ENCODE measurements at places on chromosomes 16 and 17.
A peak's percentile ranks its signal among the peaks of the same experiment; 100 is the strongest.

GRCh38 chr16:83270061-83270460 lies 537.7 kb upstream of the HSBP1 start:
- no peak for DNase-seq

DNA sequence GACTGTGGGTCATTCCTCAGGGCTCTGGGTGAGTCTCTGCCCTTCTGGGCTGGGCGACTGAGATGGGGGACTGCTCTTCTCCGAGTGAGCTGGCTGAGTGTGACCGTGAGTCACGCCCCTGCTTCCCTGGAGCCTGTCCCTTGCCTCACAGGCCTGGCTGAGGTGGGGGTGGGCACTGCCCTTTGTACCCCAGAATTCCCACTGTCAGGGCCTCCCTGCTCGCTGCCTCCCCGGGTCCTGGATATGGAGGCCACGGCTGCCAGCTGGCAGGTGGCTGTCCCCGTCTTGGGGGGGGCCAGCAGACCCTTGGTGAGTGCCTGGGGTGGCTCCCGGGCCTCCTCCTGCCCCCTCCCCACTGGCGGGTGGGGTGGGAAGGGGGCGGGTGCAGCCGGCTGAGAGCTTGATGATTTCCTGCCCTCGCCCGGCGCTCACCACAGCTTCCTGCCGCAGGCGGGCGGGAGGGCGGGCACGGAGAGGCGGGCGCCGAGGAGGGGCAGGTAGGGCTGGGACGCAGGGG lies at the start of gene LAT:
Gene LAT, plus strand, starts transcription at position 434 of the 517 bp plus-strand sequence. CDS start 366 bp downstream, outside the sequence.
- no peak for DNase-seq

DNA sequence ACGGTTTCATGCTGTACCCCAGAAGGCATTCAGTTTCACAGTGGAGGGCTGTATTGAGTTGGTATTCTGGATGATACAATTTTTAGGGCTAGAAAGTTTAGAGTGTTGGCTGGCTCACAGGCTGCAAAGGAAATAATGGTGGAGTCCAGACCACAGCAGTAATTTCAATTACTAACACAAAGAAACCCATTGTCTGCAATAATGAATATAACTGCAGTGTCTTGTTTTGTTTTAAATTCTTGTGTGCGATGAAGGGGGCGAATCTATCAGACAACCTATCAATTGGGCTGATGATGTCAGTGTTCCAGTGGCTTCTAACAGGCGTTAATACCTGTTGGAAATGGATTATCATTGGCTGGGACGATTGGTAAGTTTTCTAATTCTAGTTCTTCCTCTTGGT lies 1.5 kb downstream of the SP2 start:
- DNase-seq: no peak

DNA sequence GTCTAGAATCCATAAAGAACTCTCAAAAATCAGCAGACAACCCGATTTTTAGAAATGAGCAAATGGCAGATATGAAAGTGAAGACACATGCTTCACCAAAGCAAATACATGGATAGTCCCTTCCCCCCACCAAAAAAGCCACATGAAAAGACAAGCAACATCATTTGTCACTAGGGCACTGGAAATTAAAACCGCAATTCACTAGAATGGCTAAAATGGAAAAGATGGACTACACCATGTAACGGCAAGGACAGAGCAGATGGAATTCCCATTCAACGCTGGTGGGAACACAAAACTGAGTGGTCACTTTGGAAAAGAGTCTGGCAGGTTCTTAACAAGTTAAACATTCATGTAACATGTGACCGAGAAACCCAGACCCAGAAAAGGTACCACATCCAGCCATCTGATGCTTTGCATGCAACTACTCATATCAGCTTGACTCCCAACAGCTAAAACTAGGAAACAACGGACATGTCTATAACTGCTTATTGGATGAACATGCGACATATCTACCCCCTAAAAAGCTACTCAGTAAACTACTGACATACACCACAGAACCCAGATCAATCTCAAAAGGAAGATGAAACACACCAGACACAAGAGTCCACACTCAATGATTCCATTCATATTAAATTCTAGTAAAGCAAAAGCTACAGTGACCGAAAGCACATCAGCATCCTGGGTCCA lies 132.6 kb downstream of the ZNF778 start:
- DNase-seq: no peak

DNA sequence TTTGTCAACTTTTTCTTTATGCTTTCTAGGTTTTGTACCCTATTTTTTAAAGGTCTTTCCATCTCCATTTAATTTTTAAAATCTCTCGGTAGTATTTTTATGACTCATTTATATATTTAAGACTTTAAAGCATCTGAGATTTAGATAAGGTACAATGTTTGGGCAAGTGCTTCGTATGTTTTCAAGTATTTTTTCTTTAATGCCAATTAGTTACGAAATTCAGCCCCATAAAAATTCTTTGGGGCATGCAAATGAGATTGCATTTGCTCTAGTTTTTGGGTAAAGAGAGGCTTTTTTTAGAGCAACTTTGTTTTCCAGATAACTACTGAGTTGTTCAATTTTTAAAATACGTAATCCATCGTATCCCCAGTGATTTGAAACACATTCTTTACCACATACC lies 65.3 kb upstream of the CRHR1 start:
- DNase-seq: no peak

DNA sequence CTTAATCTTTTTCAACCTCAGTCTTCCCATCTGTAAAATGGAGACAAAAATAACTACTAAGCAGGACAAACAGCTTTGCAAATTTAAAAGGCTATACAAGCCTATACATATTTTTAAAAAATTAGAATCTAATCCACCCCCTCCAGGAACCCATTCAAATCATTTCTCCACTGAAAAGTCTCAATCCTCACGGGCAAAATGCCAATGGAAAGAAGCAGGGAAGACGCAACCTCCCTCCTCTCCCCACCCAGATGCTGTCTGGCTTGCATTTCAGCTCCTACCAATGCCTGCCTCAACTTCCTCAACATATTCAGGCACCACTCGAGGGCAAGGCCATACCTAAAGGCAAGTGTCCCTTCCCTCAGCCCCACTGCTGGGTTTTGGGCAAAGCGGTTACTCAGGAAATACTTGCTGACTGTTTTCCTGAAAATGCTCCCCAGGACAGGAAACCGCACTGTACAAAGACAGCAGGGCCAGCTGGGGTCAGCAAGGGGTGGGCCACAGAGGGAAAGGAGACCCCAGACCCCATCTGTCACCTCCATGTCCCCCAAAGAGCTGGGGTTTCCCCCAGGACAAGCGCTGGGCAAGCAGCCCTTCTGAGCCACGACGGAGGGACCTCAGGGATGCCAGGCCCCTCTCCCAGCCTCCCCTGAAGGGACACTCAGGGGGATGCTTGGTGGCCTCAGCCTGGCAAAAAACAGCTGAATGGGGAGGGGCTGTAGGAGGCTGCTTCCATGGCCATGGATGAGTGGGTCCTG lies 47.7 kb upstream of the DOC2B start:
- DNase-seq: no peak

DNA sequence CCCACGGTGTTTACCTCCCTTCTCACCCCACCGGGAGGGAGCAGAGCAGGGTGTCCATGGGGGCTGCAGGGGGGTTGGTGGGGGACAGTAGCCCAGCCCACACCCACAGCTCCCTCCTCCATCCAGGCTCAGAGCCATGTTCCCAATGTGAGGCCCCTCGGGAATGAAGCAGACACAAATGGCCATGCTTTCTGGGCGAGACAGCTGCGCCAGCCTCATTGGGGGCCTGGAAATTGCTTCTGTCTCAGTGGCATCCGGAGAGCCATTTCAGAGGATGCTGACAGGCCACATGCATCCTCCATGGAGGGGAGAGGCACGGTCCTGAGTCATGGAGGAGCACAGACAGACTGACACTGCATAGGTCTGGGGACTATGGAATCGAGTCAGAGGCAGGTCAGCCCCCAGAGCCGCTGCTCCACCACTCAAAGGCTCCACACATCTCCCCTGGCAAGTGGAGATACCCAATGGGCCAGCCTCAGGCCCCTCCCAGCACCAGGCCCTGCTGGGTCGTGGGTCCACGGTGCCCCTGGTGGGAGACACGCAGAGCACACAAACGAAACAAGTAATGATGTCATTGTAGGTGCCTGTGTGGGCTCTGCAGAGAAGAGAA lies 59.6 kb upstream of the ENPP7 start:
- no peak for DNase-seq

DNA sequence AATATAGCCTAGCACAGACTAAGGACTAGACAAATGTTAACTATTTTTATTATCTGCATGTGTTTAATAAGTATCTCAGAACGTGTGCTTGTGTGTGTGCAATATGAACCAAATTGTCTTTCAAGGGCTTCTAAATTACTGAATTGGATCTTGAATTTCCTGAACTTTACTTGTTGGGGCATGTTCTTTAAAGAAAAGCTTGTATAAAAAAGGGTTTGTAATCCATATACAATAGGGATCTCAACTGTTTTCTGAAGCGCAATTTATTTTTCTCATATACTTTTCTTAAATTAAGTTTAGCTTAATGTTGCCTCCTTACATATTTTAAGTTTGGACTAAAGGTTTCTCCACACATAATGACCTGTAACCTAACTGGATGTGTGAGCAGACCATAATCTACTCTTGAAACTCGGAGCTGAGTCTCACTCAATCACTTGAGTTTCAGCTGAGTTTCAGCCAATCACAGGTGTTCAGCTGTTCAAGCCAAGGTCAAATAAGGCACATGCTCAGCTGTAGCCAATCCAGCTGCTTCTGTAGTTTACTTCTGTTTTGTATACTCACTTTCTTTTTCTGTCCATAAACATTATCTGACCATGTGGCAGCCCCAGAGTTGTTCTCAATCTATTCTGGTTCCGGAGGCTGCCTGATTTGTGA lies 72.3 kb downstream of the CDK5R1 start:
- DNase-seq: peak; percentile 92

GRCh38 chr17:58535431-58535830 lies 21.0 kb upstream of the MTMR4 start:
- DNase-seq: no peak

DNA sequence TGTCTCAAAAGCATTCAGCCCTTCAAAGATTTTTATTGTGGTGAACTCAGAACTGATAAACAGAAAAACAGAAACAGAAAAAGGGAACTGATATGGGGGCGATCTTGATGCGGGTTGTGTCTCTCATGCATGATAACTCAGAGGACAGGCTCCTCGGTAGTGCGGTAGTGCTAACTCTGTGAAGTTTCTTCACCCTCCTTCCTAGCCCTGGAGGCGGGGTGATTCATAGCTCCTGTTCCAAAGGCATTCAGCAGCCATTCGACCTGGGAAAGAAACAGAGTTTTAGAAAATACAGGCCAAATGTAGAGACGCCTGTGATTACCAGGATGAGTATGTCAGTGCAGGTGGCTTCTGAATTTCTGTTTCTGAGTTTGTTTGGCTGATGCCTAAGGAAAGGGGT lies 5.5 kb upstream of the MAF start:
- DNase-seq: no peak

DNA sequence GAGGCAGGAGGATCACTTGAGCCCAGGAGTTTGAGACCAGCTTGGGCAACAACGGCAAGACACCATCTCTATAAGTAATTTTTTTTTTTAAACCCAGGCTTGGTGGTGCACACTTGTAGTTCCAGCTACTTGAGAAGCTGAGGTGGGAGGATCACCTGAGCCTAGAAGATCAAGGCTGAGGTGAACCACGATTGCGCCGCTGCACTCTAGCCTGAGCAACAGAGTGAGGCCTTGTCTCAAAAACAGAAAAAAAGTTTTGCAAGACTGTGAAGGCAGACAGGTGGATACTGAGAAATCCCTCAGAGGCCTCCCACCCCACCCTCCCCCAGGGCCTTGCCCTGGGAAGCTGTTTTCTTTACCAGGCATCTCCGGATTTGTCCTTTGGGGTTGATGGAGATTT lies 125.4 kb downstream of the MGAT5B start:
- no peak for DNase-seq

GRCh38 chr17:50884439-50885311 lies 18.5 kb upstream of the TOB1 start:
- DNase-seq: no peak

DNA sequence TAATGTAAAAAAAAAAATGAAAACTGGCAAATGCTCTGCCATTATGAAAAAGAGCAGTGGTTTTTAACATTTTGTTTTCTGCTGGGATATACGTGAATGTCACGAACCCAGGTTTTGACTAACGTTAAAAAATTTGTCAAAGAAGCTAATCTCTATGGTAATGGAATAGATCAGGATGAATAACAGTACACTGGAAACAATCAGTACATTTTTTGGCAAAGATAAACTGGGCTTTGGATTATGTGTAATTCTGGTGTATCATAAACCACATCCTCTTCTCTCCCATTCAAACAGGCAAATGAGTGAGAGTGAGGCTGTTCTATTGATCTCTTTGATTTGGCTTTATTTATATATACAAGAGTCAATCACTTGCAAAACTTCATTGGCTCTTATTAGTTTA lies 207.0 kb upstream of the IRX3 start:
- DNase-seq: no peak

GRCh38 chr17:17494499-17494869 lies 1.7 kb downstream of the RASD1 start:
- no peak for DNase-seq

GRCh38 chr16:67999985-68000384 lies 701 bp upstream of the DPEP2 start:
- DNase-seq: no peak

GRCh38 chr16:12199524-12199923 lies 223.0 kb downstream of the SNX29 start:
- DNase-seq: no peak

DNA sequence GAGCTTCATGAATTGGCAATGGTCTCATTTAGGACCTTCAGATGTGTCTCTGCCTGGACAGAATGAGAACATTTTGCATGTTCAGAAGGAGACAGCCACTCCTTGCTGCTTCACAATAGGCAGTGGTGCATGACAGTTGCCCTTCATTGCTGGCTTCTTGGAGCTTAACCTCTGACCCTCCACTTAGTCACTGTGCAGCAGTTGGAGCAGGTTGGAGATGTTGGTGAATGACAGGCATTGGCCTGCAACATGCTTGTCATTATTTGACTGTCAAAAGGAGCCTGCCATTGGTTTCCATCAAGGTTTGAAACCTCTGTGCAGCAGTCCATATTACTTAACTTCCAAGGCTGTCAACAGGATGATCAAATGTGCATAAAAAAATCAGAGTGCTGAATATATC lies 22.7 kb downstream of the FTO start:
- no peak for DNase-seq

GRCh38 chr17:17224137-17224536 lies 12.8 kb downstream of the FLCN start:
- DNase-seq: no peak

DNA sequence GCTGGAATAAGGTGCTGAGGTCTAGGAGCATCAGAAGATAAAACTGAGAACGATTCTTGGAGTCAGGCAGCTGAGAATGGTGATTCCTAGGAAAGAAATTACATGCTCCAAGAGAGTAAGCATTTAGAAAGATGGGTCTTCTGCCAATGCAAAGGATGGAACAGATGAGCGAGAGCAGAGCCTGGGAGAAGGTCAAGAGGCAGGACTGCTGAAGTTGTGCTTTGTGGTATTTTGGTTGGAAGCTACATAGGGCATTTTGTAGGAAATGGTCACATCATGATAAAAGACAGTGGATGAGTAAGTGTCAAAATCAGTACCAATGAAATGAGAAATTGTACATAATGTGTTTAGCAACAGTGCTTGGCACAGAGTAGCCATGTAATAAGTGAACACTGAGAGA lies 1.4 kb upstream of the CRYM start:
- no peak for DNase-seq
